Activated CD4-positive, alpha-beta T cell treated with anti-CD3 and anti-CD28 coated beads for 36 hours (primary cell): ENCODE measurements at places on chromosomes 5 and 9.
A peak's percentile ranks its signal among the peaks of the same experiment; 100 is the strongest.

- DNase-seq, result no peak
Measured at GRCh38 chr9:108980893-108981292, 32.4 kb downstream of the CTNNAL1 start.

DNA sequence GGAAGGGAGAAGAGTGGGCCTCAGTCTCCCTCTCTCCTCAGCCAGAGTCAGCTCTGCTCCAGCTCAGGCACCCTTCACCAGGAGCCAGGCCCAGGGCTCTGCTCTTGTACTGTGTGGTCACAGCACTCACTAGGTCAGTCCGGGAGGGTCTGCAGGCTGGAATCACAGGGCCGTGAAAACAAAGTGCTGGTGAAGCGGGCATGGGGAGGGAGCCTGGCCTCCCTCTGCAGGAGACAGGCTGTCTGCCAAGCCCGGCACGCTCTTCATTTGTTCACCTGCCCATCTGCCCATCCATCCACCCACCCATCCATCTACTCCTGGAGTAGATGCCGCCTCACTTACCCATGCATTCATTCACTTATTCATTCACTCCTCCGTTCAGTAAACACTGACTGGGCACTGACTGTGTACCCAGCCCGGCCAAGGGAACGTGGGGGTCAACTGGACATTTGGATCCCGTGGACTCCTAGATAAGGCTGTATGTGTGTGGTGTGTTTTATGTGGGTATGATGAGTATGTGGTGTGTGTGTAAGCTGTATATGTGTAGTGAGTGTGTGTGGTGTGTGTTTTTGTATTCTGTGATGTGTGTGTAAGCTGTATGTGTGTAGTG lies 3.6 kb downstream of the SPAAR start:
- DNase-seq, result no peak

DNA sequence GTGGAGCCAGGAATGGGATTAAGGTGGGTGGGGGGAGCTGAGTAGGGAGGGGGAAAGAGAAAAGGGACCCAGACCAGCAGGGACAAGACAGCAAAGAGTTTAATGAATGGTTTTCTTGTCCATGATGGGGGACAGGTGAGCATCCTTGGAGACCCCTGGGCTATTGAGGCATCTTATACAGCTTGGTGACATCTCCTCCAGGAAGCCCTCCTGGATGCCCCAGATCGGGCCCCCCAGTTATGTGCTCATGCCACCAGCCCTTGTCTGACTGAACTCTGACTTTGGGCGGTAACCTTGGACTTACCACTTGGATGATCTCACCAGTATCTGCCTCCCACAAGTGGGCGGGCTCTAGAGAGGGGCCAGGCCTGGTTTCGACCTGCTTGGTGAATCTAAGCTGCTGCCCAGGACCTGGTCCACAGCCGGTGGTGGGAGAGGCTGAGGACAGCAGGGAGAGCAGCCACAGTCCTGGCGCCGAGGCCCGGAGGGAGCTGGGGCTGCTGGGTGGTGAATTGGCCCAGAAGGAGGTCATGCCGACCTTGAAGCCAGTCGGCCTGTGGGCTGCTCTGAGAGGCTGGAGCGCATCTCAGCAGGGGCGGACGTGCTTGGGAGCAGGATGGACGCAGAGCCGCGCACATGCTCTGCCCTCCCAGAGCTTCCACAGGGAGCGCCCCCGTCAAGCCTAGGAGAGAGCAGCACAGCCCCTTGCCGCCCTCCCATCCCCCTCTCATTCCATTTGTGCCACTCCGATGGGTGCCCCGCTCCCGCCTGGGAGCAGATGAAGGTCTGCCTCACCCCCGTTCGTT lies 36.2 kb downstream of the UNC5A start:
- DNase-seq, result peak; percentile 33

- no peak for DNase-seq
Measured at GRCh38 chr5:91457681-91458058, 74.6 kb upstream of the ARRDC3 start.

GRCh38 chr5:125289606-125290005 lies 543.2 kb upstream of the ZNF608 start:
- DNase-seq, result no peak
